ENCODE measurements at places on chromosomes 5 and 9. TPM values are rescaled to one million over a fixed set of nuclear protein-coding genes. Genes with fewer than 3 reads are reported as not detected.

DNA sequence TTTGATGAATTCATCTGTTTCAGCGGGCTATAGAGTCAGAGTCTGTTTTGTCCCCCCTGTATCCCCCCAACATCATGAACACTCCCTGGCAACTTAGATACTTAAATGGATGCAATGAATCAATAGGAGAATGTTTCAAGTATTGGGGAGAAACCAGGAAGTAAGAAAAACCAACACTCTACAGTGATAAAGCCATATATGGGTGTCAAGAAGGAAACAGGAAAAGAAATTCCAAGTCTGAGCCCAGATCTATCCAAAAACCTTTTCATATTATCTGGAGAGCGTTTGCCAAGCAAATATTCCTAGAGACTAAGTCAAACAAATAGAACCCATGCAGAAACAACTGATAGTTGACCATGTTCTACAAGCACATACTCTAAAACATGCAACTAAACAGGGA is 2.3 kb upstream of the GNAQ start:
- DNase-seq: no peak

- DNase-seq: no peak
Observed at GRCh38 chr5:66273121-66273520, 129.0 kb downstream of the SREK1 start.

GRCh38 chr9:33304362-33304761 is 14.0 kb downstream of the NFX1 start:
- no peak for DNase-seq

DNA sequence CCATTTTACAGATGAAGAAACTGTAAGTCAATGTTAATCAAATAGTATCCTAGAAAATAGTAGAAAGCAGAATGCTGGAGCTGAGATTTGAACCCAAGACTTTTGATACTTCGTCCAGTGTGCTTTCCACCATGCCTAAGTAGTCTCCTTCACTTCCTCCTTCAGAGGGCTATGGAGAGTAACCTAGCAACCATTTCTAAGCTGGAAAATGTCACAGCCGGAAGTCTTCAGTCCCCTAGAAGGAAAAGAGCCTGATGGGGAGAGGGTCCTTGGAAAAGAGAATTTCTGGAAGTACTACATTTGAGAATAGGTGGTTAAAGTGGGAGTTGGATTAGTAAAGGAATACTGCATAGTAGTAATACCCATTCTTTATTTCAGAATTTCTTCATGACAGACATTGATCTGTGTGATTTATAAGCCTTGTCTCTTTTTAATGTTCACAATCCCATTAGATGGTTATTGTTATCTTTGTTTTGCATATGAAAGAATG is 32.7 kb downstream of the PCDHAC2 start:
- no peak for DNase-seq

- no peak for DNase-seq
Observed at GRCh38 chr9:103377667-103378066, 382.5 kb downstream of the CYLC2 start.

DNA sequence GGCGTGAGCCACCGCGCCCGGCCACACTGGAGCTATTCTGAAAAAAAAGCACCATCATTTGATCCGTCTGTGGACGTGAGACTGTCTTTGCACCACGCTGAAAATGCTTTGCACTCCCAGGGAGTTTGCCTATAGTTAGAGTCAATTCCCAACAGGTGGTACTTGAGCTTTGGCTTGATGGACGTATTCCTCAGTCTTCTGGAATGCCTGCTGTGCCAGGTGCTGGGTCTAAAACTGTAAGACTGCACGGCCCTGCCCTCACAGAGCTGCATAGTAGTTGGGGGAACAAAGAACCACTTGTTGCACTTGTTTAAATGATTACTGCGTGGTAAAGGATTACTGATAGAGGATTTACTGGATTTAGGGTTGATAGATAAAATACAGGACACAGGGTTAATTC is 3.4 kb upstream of the CCNO start:
- DNase-seq: no peak

DNA sequence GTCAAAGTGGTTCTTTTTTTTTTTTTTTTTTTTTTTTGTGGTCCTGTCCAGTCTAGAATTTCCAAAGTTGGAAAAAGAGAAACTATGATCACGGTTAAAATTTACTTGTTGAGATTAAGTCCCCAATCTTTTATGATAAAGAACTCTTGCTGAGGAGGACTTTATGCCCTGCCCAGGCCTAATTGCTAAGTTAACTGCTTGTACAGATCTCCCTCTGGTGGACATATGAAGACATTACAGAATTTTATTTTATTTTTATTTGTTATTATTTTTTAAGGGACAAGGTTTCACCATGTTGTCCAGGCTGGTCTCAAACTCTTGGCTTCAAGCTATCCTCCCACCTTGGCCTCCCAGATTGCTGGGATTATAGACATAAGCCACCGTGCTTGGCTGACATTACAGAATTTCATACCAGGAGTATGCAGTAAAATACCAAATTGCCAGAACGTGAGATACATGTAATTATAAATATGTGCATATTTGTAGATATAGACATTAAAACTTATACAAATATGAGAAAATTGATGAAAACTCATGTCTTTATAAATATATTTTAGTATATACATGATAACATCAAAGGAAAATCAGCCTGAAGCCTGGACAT is 91.2 kb downstream of the RFK start:
- no peak for DNase-seq

The KCNV2 gene
- not detected for total RNA-seq

The CCDC192 gene
- not detected for total RNA-seq

The HBEGF gene
- total RNA-seq: 0.53 TPM

The CYLC2 gene
- total RNA-seq: not detected

Data from right lobe of liver (tissue), 6 donors.